Left ventricle myocardium inferior (tissue), 1 donor: ENCODE measurements at places on chromosomes 3 and 15. TPM values are rescaled to one million over a fixed set of nuclear protein-coding genes. Genes with fewer than 3 reads are reported as not detected.

The ZNF385D gene
- 2.3 TPM for total RNA-seq

DNA sequence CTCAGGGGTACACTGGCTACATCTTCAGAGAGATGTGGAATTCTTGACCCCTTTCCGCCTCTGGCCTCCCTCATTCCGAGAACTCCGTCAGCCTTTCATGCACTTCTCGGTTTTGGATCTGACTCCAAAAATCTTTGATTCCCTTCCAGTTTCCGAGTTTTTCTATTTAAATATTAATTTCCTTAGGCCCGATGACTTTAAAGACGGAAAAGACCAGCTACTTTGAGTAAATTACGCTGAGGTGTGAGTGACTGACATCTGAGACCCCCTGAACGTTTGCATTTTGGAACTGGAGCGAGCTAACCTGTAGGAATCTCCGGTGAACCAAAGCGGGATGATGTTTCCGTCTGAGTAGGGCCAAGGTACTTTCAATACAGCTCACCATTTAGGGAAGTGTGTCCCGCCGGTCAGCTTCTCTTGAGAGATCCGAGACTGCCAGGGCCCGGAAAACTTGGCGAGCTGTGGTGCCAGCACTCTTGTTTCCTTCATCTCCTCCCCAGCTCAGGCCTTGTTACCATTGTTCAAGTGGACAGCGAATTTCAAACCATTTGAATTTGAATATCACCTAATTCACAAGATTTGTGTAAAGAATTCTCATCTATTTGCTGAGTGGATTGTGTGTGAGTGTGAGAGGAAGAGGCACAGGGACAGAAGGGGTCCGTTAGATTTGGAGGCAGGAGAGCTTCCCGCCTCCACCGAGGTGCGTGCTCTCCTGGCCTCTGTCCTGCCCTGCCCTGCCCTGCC, 5.4 kb downstream of the SOX14 start:
- H3K4me3 ChIP-seq = peak overlapping the region; percentile 47
- DNase-seq = no peak
- H3K36me3 ChIP-seq = no peaks in the 10 kb centered on the region

The ATRIP gene
- 4.3 TPM for total RNA-seq

The MEX3B gene
- total RNA-seq = 2.5 TPM

The SLC28A1 gene
- 0.91 TPM for total RNA-seq

DNA sequence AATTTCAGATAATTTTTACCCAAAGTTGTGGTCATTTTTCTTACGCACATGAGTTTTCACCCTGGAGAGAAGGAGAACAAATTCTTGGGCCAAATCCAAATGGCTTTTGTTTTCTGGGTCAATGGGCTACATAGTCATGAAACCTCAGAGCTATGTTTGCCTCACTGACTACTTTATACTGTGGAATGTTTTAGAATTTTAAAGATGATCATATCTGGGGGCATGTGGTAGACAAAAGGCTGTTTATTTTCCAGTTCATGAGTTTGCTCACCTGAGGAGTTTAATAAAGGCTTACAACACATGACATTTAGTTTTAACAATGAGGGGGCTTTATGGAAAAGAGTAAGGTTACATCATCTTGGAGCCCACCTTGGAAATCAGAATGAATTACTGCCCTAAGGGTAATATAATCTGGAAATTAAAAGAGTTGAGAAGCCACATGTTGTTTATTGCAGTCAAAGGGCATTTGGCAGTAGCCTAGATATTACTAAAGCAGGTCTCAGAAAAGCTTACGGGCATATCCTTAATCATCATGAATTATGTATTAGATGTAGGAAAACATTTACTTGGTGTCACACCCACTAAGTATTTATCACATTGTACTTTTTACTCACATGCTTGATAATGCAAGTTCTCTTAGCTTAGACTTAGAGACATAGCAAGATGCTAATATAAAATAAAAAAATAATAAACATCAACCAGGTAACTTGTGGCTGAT, 466.1 kb downstream of the EDEM1 start:
- no peak for DNase-seq
- H3K27ac ChIP-seq = no peak overlapping the region
- H3K36me3 ChIP-seq = no peaks in the 10 kb centered on the region
- no peaks in the 10 kb centered on the region for H3K4me1 ChIP-seq
- H3K27me3 ChIP-seq = no peaks in the 10 kb centered on the region
- H3K4me3 ChIP-seq = no peak overlapping the region

The MKRN2OS gene
- total RNA-seq = 1.8 TPM

DNA sequence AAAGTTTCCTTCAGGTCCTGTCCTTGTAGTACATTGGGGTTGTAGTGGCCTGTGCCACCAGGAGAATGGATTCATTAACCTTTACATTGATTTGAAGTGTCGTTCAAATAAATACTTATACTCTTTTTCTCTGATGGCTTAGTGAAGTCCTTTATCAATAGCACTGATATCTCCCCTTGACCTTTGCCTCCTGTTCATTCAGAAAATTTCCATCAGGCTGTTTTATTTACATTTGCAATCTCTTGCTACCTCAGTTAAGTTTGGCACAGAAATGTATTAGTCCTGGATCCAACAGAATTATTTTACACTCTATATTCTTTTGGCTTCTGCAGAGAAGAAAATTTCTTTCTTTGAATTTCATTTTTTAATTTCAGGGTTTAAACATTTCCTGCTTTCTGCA, 497.0 kb downstream of the RBMS3 start:
- H3K4me1 ChIP-seq = peaks cover 3% of the 10 kb centered on the region
- no peak for DNase-seq
- no peak overlapping the region for H3K4me3 ChIP-seq
- H3K27me3 ChIP-seq = no peaks in the 10 kb centered on the region
- peaks cover 7% of the 10 kb centered on the region for H3K36me3 ChIP-seq
- no peak overlapping the region for H3K27ac ChIP-seq

- H3K27ac ChIP-seq = no peak overlapping the region
- no peak overlapping the region for H3K4me3 ChIP-seq
- no peak for DNase-seq
- no peaks in the 10 kb centered on the region for H3K27me3 ChIP-seq
- H3K36me3 ChIP-seq = no peaks in the 10 kb centered on the region
- no peaks in the 10 kb centered on the region for H3K4me1 ChIP-seq
Observed at GRCh38 chr3:179533274-179533673, 29.5 kb upstream of the ACTL6A start.

DNA sequence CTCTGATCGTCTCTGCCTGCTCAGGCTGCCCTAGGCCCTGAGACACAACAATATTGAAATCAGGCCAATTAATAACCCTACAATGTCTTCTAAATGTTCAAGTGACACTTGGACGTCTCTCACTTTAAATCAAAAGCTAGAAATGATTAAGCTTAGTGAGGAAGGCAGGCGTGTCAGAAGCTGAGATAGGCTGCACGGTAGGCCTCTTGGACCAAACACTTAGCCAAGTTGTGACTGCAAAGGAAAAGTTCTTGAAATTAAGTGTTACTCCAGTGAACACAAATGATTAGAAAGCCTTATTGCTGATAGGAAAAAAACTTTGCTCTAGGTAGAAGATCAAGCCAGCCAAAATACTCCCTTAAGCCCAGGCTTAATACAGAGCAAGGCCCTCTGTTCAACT, 2.2 kb downstream of the HPS3 start:
- H3K27me3 ChIP-seq = no peaks in the 10 kb centered on the region
- DNase-seq = no peak
- H3K27ac ChIP-seq = no peak overlapping the region
- no peaks in the 10 kb centered on the region for H3K36me3 ChIP-seq
- H3K4me3 ChIP-seq = no peak overlapping the region

The NLGN1 gene
- 13.7 TPM for total RNA-seq

The CCDC39 gene
- not detected for total RNA-seq

The DNAH12 gene
- total RNA-seq = 0.16 TPM
